ENCODE measurements at places on chromosomes 2 and 18.

GRCh38 chr18:24985586-24985985, 366.4 kb downstream of the ZNF521 start:
- no peak for DNase-seq

GRCh38 chr2:171547256-171547655, 25.0 kb downstream of the CYBRD1 start:
- no peak for DNase-seq

DNA sequence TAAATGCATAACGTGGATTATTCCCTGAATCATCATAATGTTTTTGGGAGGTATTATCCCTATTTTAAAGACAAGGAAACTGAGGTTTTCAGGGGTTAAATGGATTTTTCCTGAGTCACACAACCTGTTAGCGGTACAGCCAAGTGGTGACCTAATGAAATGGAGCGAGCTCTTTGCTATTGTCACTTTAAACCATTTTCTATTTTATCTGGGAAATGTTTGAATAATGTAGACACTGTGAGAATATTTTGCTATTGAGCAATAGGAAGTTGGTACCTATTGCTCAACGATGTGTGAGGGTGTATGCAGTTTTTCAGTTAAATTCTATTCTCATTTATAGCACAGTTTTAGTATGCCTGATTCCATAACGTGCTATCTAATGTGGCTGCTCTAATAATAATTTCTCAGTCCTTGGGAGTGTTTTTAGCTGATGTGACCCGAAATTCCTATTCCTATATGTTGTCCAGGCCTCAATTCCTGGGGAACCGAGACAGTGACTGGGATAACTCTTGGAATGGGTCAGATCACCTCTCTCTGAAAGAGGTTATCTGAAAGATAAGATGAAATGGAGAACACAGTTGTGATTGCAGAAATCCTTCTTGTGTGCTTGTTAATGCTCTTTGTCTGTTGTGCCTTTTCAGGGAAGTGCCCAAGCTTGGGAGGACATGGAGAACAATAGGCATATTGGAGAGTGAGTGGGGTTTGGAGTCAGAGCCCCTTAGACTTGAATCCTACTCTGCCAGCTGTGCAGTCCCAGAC, 38.4 kb downstream of the ABCB11 start:
- DNase-seq, result no peak

DNA sequence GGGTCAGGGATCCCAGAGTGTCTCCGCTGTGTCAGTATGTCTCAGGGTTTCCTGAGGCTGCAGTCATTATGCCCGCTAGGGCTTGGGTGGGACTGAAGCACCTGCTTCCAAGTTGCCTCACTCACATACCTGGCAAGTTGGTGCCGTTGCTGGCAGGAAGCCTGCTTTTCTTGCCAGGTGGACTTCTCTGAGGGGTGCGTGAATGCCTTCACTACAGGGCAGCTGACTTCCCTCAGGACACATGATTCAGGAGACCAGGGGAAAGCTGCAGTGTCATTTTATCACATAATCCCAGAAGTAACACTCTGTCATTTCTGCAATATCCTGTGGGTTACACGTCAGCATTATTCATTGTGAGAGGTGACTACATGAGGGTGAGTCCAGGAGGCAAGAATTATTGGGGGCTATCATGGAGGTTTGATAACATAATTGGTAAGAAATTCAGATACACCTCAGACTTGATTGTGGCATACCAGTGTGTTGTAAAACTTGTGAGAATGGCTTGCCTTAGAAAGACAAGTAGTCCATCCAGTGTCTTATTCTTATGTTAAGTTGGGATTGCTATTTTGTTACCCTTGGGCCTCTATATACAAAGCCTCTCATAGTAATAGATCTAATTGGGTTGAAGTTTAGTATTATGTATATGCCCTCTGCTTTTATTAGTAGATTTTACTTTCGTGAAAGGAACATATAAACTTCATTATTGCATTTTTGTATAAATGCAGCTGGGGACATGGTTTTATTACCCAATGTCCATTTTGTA, 44.1 kb downstream of the NEDD4L start:
- no peak for DNase-seq

DNA sequence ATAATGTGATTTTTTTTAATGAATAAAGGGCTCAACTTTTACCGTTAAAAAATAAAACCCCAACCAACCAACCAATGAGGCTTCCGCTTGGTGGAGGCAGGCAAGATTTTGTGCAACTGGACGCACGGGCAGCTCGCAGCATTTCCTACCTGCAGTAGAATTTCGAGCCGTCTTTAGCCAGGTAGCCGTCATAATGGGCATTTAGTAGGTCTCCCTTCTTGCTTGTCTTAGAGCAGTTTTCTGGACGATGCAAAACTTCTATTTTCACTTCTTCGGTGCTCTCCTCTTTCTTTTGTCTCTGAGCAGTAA, 316 bp downstream of the FKBP7 start:
- no peak for DNase-seq

- no peak for DNase-seq
These were observed 111.1 kb upstream of the SPOPL start for GRCh38 chr2:138390316-138390945.

GRCh38 chr18:31555971-31556747, 35.5 kb upstream of the TTR start:
- peak; percentile 83 for DNase-seq

- DNase-seq, result no peak
These were observed 420 bp downstream of the PIGN start for GRCh38 chr18:62186499-62186773.

GRCh38 chr2:114160263-114160981, 270.5 kb downstream of the ACTR3 start:
- no peak for DNase-seq

DNA sequence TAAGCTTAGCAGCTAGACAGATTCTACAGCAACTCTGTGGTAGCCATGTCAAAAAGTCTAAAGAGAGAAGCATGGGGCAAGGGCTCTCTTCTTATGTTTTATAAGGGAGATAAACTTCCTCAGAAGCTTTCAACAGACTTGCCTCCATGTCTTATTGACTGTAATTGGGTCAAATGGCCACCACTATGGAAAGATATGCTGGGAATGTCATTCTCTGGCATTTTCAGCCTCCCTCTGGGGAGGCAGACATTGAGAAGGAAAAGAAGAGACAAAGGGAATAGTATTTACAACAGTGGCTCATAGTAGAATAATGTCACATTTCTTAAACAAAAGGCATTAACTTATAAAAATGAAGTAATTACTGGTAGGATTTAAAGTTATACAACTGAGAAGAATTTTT, 1964.5 kb upstream of the PIK3C3 start:
- no peak for DNase-seq

GRCh38 chr2:240839152-240840143, 19.4 kb upstream of the KIF1A start:
- no peak for DNase-seq

- DNase-seq, result no peak
These were observed 920 bp downstream of the GULP1 start for GRCh38 chr2:188292348-188293239.

DNA sequence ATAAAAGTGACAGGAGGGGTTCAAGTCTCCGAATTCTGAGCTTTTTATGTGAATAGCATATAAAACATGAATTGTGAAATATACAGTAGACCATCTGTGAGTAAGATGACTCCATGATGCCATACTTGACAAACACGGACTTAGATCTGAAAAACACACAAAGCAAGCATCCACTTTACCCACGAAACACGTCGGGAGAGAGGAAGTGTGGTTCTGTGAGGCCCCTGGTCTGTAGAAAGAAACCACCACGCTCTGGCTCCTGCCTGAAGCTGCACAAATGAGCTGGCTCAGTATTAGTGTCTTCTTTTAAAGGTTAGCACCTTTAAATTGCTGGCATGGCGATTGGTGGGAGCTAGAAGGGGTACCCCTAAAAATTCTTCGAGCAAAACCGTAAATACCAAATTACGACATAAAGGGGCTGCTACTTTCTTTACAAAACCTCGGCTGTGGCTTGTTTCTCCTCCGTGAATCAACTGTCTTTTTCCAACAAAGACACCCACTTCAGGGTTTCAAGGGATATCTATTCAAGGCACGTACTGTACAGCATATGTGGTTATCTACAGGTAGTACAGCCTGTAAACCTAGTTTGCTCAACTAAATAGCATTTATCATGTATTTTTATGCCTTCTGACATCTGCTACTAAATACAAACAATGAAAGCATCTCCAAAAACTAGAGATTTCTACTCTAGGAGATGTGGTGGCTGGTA, 70.9 kb downstream of the AFF3 start:
- no peak for DNase-seq

- peak; percentile 36 for DNase-seq
These were observed 136.0 kb downstream of the INSIG2 start for GRCh38 chr2:118223992-118224894.

GRCh38 chr2:111918383-111918806, 20.0 kb downstream of the MERTK start:
- no peak for DNase-seq
